ENCODE measurements at places on chromosomes 3 and 15. TPM values are rescaled to one million over a fixed set of nuclear protein-coding genes. Genes with fewer than 3 reads are reported as not detected.

GRCh38 chr3:149920119-149920518, 50.6 kb downstream of the PFN2 start:
- DNase-seq, result no peak

- no peak for DNase-seq
These were observed 203.6 kb downstream of the TNIK start for GRCh38 chr3:171256445-171257250.

- no peak for DNase-seq
These were observed 338.3 kb upstream of the ATP11B start for GRCh38 chr3:182455011-182455410.

GRCh38 chr3:14803981-14804834, 14.6 kb upstream of the FGD5 start:
- DNase-seq, result no peak

FANCD2OS gene
- not detected for total RNA-seq

LRRC28 gene
- total RNA-seq, result 12.5 TPM

PIGZ gene
- 0.47 TPM for total RNA-seq

SLC24A5 gene
- total RNA-seq, result not detected

CLK3 gene
- 289 TPM for total RNA-seq

Measured in CD4-positive, CD25-positive, alpha-beta regulatory T cell (primary cell).